ENCODE measurements at places on chromosomes 12 and 14. TPM values are rescaled to one million over a fixed set of nuclear protein-coding genes. Genes with fewer than 3 reads are reported as not detected.

GRCh38 chr12:54197431-54197909 is 8.7 kb upstream of the SMUG1 start:
- no peak for DNase-seq

DNA sequence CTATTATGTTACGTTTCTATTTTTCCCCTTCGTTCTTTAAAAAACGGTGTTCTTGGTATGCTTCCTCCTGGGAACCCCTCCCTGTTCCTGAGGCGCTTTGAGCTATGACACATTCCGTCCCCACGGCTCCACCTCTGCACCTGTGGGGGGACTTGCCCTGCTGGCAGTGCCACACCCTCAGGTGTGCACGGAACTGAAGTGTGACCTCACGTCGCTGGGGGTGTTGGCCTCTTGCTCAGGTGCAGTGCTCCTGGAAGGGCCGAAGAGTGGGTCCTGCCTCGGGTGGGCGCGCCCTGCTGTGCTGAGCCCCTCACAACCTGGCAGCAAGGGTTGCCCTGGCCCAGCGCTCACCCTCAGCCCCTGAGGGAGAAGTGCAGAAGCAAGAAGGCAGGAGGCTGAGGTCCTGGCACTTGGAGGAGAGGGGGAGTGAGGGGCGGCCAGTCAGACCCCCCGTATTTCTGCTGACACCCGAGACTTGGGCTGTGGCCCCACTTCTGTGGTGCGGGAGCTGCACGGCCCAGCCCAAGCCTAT is 4.9 kb downstream of the AMN start:
- no peak for DNase-seq

GRCh38 chr12:12128670-12129069 is 57.9 kb downstream of the BCL2L14 start:
- DNase-seq = no peak

DNA sequence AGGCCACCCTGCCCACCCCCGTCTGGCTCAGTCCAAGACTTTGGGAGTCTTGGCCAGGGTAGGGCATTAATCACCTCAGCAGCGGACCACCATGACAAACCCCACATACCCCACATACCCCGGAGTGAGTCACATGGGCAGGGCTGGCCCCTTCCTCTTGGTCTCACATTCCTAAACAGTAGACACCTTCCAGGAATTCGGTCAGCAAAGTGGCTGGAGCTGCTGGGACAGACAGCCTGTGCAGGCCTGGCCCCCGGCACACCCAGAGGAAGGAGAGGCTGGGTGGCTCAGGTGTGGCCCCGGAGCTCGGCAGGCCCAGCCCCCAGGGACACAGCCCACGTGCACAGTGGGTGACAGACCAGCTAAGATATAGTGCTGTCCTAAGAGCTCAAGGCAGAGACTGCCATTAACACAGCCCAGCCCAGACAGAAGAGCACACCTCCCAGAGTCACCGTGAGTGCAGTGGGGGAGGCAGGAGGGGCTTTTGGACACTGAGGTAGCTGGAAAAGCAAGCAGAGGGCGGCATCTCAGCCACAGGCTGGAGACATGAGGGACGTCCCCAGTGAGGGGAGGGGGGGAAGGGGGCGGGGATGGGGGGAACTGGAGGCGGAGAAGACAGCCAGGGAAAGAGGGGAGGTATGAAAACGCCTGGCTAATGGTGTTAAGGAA is 24.0 kb downstream of the CCDC85C start:
- DNase-seq = no peak

The PAPOLA gene
- 161 TPM for total RNA-seq

GRCh38 chr14:90444077-90444696 is 47.4 kb downstream of the CALM1 start:
- DNase-seq = no peak

The ALG10 gene
- 5.4 TPM for total RNA-seq

DNA sequence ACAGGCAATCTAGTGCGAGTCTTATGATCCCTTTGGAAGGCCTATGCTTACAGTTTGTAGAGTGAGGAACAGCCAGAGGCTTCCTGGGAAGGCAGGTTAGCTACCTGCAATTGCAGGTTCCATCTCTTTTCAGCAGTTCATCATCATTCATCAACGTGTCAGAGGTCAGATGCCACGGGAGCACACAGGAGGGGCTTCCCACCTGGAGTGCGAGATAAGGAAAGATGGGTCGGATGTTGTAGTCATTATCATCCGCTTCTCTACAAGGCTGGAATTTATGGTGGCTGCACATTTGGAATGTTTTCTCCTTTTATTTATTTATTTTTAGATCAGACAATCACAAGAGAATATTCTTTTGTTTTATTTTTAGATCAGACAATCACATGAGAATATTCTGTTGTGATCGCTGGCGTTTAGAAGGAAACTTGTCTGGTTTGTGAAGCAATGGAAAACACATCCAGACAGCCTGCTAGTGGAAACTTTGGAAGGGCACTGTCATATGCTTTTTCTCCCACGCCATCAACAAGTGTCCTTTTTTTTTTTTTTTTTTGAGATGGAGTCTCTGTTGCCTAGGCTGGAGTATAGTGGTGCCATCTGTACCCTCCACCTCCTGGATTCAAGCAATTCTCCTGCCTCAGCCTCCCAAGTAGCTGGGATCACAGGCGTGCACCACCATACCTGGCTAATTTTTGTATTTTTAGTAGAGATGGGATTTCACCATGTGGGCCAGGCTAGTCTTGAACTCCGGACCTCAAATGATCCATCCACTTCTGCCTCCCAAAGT is 1.9 kb upstream of the BICD1 start:
- no peak for DNase-seq
